ENCODE measurements at places on chromosomes 4 and X.

GRCh38 chrX:8274170-8274569 lies 103.1 kb upstream of the VCX2 start:
- no peak for DNase-seq

DNA sequence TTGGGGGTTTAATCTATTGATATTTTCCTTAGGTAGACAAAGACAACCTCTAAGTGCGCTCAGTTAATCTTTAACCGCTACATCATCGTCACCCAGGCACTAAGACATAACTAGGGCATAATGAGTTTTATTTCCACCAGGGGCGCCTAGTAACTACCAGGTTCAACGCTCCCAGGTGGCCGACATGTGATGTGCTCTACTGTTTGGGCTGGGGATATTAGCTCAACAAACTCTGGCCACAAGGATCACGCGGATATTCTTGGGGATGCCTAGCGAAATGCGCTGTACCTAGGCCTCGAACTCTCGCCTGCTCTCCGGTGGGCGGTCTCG lies 915 bp upstream of the RAB33B start:
- DNase-seq = peak; percentile 86

DNA sequence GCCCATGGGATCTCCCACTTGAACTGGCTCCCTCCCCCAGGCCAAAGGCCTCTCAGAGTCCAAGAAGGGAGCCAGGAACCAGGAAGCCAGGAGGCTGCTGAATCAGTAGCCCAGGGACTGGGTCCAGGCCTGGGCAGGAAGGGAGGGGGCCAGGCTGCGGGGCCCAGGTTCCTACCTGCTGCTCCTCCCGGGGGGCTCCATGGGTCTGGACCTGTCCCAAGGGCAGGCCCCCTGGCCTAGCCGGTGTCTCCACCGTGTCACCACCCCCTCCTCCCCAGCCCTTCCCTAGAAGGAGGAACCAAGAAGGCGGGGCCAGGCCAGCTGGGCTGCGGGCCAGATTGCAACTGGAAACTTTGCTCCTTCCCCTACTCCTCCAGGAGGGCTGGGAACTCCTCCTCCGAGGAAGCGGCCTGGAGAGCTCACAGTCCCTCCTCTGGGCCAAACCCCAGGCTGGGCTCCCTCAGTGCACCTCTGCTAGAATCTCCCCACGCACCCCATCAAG lies at the start of gene IQSEC2:
TSS of gene IQSEC2 (minus strand) at position 264 of the 502 bp plus-strand sequence.
- no peak for DNase-seq

GRCh38 chrX:75603833-75604232 lies 81.0 kb upstream of the ZDHHC15 start:
- DNase-seq = peak; percentile 30

DNA sequence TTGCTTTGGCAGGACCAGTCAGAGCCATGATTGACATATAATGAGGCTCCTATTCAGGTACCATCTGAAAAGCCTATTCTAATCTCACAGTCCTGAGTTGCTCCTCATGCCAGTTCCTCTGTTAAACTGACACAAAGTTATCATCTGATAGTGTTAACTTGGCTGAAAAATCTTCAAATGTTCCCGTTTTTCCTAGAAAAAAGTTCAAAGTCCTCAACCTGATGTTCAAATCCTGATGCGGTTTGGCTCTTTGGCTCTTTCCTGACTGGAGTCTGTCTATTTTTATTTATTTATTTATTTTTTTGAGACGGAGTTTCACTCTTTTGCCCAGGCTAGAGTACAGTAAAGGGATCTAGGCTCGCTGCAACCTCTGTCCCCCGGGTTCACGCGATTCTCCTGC lies 244.2 kb downstream of the ANKRD50 start:
- DNase-seq = no peak

GRCh38 chrX:46551494-46552128 lies 6.4 kb upstream of the ZNF674 start:
- no peak for DNase-seq

DNA sequence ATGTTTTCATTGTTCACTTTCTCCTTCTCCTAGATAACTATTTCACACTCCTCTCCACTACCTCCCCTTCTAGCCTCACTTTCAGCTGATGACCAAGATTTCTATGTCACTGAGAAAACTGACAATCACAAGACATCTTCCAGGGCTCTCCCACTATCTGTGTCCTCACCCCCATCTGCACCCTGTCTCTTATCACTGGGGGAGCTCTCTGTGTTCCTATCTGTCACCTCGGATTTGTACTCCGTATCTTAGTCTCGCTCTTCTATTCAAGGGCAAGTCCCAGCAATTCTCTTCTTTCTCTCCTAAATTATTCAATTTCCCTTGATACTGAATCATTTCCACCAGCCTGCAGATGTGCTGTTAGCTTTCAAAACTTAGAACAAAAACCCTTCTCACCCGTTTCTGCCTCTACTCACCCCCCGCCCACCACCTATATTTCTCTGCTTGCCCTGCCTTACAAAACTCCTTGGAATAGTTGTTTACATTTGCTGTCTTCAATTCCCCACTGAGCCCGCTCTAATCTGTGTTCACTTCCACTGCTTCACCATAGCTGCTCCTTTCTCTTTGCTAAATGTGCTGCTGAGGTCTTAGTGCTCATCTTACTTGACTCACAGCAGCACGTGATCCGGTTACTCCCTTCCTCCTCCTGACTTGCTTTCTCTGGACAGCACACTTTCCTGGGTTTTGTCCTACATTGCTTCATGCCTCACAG lies 293.2 kb downstream of the UNC5C start:
- no peak for DNase-seq

- DNase-seq = no peak
Measured at GRCh38 chr4:836750-837301, 10.9 kb upstream of the CPLX1 start.

DNA sequence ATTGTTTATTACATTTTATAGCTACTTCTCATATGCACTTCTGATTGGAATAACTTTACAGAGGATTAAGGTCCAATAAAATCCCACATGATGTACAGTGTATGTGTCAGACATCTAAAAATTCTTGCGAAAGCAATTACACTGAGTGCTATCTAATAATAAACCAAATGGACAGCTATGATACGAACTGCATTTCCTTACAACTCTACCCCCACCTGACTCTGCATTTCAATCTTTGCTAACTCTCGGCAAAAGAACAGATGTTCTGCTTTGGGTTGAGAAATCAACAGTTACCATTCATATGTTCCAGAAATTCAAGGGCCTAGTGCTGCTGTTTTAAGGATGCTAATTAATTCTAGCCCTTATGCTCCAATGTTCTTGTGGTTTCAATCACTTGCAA lies 287.9 kb upstream of the NOCT start:
- no peak for DNase-seq

DNA sequence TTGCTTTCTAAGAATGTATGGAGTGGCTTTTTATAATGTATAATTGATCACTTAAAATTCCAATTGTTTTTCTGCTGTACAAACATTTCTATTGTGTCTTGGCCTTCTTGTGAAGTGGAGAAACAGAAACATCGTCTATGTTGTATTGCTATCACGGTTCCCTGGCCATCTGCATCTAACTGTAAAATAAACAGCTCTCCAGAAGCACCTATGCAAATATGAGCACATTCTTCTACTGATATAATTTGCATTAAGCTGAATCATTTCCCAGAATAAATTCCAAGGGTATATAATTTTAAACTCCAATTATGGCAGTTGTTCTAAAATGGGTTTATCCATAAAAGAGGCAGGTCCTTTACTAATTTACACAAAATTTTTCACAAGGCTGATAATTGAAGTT lies 261.6 kb upstream of the STS start:
- no peak for DNase-seq

- DNase-seq = no peak
Measured at GRCh38 chr4:38919494-38919893, 51.9 kb downstream of the FAM114A1 start.

GRCh38 chr4:188175288-188175687 lies 36.0 kb downstream of the TRIML1 start:
- no peak for DNase-seq

DNA sequence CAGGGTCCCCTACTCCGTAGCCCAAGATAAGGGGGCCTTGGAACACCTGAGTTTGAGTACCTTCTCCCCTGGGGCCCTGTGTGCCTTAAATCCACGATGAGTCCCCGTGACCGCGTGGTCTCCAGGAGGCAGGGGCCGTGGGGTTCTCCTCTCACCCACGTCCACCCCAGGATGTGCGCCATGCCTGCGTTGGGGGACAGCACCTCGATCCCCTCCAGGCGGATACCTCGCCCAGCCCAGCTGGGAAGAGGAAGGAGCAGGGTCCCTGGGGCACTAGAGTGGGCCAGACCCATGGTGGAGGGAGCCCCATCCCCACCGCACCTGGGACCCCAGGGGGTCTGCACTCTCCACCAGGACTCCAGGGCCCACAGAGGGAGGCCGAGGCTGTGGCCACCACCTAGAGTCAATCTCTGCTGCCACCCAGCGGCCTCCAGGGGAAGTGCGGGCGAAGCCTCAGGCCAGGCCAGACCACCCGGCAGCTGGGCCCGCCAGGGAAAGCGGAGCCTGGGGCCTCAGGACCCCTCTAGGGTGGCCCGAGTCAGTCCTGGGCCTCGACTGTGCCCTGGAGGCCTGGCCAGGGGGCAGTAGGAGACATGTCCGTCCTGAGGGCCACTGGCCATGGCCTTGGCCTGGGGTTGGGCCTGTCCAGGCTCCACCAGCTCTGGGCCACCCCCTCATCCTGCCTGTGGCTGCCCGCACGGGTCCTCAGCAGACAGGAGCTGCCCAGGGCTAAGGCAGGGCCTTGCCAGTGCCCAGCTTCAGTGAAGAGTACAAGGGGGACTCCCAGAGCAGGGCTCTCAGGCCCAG lies 55.0 kb downstream of the FAM53A start:
- peak; percentile 73 for DNase-seq

DNA sequence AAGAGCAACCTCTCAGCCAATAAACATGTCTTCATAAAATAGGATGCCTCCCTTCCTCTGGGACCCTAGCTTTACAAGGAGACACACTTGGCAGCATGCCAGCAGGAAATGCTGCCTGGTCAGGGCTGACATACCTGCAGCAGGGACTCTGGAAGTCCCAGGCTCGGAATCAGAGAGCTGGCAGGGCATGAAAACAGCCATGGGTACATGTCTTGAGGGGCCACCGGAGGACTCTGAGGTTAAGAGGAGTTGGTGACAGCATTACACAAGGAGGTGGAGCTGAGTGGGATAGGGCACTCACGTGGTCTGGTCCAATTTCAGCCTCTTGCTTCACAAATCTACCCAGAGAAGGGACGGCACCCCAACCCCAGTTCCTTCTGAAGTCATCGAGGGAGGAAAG lies 15.7 kb downstream of the MSX1 start:
- DNase-seq = no peak

DNA sequence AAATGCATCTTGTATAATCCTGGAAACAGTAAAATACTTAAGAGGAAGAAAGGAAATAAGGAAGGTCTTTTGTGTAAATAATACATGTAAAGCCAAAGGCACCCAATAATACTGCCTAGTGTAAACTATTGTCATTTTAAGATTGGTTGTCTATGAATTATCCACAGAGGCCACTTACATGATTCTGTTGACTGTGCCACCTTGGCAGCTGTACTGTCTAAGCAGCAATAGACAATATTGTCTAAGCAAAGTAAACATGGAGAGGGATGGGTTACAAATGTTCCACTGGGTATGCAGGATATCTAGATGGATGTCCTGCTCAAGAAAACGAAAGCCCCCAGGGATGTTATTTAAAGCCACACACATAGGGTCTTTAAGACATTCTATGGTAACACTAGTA lies 19.4 kb downstream of the BEND4 start:
- no peak for DNase-seq

DNA sequence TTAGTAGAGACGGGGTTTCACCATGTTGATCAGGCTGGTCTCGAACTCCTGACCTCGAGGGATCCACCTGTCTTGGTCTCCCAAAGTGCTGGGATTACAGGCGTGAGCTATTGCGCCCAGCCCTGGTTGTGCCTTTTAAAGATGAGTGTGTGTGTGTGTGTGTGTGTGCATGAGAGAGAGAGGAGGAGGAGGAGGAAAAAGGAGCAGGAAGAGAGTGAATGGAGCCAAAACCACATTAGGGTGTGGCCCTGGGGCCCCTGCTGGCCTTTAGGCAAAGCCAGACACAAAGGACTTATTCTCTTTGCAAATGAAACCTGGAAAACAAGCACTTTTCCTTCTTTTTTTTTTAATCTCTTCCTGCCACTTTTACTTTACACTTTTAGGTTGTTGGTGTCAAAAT lies 48.2 kb upstream of the KLF3 start:
- no peak for DNase-seq

- DNase-seq = no peak
Measured at GRCh38 chrX:794311-794710, 163.7 kb downstream of the SHOX start.

- DNase-seq = no peak
Measured at GRCh38 chr4:52866734-52867133, 4.6 kb downstream of the RASL11B start.

DNA sequence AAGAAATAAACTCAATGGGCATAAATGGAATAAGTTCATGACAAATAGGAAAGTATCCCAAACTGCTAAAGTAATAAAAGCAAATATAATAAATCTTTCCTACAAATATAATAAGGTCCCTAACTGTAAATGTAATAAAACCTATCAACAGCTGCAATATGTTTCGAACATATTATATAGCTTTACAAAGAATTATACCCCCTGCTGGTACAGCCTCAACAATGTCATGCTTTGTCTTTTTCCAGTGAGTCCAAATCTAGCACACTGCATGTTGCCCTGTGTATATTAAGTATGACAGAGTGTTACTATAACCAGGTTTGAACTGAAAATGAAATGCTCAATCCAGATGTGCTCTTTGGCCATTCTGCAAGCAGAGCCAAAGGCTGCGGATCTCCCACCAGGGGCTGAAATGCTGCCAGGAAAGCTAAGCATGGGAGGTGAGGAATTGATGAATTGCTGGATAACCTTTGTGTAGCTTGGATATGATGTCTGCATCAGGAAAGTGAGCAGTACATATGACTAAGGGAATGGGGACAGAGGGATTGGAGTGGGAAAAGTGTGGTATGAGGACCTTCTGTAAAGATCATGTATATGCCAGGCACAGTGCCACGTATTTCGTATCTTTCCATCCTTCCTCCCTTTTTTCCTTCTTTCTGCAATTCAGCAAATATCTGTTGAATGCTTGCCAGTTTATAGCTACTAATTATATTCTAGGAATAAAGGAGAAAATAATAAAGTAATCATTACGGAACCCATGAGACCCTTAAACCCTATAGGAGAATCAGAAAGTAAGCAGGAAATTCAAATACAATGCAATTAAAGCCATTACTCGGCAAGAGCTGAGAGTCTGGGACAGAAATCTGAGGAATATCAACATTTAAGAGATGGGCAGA lies 954.6 kb upstream of the LCORL start:
- no peak for DNase-seq

DNA sequence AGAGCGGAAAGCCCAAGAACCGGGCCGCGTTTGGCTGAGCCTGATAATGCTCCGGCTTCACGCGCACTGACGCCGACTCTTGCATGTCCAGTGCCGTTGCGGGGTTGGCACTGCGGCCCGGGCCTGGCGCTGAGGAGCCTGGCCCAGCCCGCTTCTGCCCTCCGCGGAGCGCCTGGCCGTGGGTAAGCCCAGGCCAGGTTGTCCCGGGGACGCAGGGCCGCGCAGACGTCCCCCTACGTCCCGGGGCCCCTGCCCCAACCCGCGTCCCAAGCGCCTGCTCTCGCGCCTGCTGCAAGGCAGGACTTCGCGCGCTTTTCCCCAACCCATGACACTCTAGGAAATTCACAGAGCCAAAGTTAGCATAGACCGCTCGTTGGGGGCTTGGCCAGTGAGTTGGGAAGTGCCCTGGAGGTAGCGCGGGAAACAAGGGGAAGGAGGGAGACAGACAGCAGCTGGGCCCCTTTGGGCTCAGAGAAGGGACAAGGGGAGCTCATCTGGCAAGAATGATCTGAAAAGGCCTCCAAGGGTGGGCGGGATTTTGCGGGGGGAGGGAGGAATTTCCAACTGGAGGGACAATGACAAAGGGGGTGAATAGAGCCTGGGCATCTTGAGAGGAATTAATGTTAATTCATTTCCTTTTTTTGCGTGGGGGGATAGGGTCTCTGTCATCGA lies 665 bp upstream of the LRPAP1 start:
- DNase-seq = no peak

Measured in CD4-positive, alpha-beta T cell treated with Interleukin-21 for 1 hour (primary cell).